ENCODE measurements at places on chromosomes 6 and 20.

DNA sequence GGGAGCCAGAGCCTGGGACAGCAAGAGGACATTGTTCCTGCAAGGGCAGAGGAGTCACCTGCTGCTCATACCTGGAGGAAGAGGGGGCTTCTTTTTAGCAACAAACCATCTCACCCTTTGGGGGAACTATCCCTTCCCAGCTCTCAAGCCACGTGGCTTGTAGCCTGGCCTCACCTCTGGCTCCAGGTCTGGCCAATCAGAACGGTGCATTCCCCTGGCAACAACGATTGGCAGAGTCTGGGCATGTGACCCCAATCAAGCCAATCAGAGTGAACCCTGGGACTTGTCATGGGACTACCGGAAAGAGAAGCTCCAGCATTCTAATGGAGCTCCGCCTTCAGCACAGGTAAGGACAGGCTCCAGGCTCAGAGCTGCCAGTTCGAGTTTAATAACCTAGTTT lies 33.6 kb downstream of the KCNB1 start:
- DNase-seq, result peak; percentile 53

DNA sequence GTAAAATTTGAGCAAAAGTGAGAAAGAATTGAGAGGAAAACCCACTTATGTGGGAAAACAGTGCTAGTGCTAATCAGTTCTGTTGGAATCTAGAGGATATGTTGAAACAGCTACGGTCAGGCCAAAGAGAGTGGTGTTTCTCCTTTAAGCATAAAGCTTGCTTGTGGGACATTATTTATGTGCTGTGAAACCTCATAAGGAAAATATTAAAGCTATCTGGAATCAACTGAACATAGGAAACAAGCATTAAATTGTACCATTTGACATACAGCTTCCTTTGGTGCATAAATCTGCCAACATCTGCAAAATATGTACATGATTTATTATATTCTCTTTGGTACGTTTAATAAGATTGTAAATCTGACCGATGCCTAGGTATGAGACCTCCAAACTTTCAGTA lies 182.5 kb upstream of the PDE10A start:
- no peak for DNase-seq

DNA sequence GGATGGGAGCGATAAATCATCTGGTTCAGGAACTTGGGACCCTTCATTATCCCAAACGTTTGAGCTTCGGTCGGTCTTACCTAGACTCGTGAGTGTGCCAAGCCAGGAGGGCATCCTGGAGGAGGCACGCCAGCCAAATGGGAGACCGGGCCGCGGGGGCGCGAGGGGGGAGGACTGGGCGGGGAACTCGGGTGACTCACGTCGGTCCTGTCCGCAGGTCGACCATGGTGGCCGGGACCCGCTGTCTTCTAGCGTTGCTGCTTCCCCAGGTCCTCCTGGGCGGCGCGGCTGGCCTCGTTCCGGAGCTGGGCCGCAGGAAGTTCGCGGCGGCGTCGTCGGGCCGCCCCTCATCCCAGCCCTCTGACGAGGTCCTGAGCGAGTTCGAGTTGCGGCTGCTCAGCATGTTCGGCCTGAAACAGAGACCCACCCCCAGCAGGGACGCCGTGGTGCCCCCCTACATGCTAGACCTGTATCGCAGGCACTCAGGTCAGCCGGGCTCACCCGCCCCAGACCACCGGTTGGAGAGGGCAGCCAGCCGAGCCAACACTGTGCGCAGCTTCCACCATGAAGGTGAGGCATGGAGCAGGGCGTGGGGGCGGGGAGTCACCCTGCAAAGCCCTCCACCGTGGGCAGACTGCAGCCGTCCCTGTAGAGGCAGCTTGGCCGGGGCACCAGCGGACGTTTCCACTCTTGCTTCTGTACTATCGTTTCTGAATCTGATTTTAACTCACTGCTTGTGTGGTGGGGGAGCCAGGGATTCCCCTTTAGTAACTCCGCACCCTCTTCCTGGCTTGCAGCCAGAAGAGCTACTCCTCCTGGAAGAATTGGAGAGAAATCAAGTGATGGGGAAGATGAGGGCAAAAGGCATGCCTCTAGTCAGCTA lies 2.7 kb downstream of the BMP2 start:
- peak; percentile 37 for DNase-seq

DNA sequence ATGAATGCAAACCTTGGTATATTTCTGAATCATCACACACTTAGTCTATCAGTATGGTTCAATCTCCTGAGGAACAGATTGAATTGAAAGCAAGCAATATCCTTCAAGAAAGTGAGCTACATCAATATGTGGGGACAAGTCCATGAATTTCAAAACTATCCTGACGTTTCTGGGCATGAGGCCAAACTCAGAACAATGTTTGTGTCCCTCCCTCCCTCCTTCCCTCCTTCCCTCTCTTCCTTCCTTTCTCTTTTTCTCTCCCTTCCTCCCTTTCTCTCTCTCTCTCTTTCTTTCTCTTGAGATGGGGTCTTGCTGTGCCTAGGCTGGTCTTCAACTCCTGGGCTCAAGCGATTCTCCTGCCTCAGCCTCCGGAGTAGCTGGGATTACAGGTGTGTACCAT lies 27.9 kb upstream of the SYNCRIP start:
- peak; percentile 18 for DNase-seq

DNA sequence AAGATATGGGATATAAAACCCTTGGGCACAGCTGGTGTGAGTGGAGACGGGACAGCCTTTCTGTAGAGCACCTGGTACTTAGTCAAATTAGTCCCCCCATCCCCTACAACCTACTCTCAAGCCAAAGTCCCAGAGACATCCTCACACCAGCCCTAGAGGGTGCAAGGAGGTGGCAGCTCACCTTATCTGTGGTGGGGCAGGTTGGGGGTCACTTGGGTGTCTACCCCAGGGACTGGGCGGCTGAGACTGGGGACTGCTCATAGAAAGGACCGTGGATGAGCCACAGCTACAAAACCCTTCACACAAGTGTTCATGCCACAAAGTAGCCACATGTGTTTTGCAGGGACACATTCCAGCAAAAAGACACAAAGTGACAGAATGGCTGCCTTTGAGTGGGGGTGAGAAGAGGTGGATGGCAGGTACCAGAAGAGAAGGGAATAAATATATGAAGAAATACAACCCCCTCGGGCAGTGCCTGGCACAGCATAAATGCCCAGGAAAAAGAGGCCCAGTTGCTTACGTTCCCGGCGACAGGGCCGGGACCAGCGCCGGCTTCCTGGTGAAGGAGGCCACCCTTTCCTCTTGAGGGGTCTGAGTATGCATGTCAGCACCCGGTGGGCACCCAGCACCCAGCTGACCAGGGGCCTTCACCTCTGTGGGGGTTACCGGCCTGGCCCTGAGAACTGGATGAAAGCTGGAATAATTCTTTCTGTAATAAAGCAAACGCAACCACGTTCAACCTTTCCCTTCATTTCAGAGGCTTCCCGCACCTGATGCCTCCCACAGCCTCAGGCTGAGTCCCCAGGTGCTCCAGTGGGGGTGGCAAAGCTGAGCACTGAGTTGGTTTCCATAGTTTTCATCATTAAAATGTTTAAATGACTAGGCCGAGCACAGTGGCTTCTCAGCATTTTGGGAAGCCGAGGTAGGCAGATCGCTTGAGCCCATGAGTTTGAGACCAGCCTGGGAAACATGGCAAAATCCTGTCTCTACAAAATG lies 14.4 kb upstream of the CEBPB start:
- no peak for DNase-seq

DNA sequence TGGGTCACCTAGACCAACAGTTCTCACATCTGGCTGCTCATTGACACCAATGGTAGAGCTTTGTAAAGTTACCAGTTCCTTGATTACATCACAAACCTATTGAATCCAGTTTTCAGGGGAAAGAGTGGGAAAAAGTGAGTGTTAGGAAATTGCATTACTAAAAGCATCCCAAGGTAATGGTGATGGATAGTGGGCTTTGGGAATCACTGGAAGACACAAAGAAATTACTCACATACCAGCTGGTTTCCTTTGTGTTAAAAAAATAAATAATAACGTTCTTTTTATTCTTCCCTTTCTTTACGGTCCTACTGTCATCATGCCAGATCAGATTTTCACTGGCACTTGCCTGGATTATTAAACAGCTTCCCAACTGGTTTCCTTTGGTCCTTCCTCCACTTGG lies 370.7 kb downstream of the RFPL4B start:
- DNase-seq, result no peak

GRCh38 chr6:3282476-3283236 lies 23.9 kb downstream of the PSMG4 start:
- no peak for DNase-seq

- peak; percentile 35 for DNase-seq
Measured at GRCh38 chr20:32527052-32527446, 58.1 kb downstream of the NOL4L start.

DNA sequence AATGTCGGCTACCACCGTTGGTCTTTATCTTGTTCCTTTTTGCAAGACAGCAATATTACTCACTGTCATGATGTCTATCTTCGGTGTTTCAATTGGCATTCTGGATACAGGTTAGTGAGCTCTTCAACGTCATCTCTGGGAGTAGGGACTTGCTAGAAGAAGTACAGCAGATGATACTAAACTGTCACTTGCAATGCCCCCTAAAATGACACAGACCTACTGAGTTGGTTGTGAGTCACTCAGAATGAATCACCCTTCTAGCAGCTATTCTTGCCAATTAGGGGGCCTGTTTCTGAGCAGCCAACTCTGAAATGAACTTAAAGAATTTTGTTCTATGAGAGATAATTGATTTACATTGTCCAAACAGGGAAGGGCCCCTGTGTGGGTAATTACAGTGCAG lies 176.5 kb downstream of the SLC16A10 start:
- DNase-seq, result no peak

DNA sequence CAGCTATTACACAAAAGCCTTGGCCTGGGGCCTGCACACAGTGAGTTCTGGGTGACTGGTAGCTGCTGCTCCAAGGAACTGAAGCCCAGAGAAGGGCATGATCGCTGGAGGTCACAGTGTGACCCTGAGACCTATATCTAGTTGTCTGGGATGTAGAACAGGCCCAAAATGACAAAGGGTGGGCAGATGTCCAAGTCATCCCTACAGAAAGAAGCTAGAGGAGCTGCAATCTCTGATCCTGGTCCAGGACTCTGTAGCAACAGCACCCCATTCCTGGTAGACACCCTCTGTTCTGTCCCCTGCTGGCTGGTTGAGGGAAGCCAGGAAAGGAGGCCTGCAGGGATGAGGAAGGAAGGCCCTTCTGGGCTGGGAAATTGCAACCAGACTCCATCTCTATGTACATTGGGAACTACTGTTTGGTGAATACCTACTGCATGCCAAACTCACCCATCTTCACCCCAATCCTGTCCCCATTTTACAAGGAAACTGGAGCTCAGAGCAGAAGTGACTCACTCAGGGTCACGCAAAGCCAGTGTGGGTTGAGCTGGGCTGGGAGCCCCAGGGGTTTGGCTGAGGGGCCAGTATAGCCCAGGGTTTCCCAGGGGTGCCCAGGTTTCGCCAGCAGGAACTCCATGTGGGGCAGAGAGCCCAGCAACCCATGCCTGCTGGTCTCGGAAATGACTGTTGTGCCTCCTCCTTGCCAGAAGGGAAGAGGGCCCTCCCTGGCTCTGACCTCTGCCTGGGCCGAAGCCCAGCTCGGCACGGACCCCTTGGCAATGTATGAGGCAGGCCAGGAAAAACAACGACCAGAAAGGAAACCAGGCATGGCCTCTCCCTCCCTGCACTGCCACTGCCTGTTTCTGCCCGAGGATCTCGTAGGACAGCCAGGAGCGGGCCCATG lies 44.9 kb upstream of the TLDC2 start:
- no peak for DNase-seq

GRCh38 chr6:35072698-35073055 lies 68.5 kb downstream of the TCP11 start:
- no peak for DNase-seq

DNA sequence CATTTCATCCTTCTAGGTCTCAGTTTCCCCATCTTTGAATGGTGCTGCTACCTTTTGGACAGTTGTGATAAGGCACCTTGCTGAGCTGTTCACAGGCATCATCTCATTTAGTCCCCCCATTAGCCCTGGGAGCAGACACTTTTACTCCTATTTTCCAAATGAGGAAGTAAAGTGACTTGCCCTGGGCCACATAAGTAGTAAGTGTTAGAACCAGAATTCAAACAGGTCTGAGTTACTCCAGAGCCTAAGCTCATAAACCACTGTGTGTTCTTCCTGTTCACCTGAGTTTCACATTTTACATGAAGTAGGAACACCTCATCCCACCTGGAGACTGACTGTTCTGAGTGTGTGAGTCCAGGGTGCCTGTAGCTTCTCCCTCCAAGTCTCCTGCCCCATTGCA lies 43.5 kb upstream of the EPB41L1 start:
- no peak for DNase-seq

DNA sequence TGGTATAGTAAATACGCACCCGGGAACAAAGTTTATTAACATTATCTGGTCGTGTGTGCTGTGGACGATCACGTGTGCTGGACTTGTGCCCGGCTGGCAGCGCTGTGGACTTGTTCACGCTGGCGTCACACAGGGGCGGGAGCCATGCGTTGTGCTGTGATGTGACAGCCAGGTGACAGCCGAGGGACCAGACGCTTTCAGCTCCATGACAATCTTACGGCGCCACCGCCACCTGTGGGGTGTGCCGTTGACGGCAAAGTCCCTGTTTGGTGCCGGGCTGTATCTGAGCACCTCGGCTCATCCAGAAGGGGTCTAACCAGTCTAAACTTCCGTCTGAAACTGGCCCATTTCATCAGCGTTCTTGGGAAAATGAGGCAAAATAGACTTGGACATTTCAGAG lies 25.2 kb downstream of the DLL1 start:
- DNase-seq, result peak; percentile 59

DNA sequence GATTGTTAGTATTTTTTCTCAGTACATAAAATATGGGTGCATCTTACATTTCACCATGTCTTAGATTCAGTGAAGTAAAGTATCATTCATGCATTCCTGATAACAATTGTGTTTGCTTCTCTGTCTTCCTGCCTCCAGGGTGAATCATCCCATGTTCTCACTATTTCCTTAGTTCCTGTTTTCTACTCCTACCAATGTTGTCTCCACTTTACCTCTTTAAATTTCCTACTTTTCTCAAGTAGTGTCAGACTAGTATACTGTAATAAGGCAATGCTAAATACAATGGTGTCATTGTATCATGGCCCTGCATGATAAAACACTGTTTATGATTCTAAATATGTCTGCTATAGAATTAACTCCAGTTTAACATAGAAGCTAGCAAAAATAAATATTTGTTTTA lies 37.4 kb upstream of the GABRR1 start:
- DNase-seq, result no peak

DNA sequence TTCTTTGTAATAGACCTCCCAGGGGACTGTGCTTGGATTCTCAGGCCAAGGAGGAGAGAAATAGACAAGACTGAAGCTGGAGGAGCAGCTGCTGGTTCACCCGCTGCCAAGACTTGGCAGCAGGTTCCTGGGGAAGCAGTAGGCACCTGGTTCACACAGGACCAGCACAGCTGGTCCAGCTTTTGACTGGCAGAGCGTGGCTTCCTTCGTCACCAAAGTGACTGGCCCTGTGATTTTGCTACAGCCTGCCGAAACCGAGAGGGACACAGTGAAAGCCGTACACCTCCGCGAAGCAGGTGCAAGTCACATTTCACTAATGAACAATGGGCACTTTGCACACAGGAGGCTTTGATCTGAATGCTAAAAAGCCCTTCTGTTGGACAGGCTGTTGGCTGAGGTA lies 199.0 kb downstream of the RNF144B start:
- no peak for DNase-seq

GRCh38 chr20:46400253-46400652 lies 6.2 kb downstream of the ELMO2 start:
- DNase-seq, result no peak

- no peak for DNase-seq
Measured at GRCh38 chr6:37127961-37128862, 41.7 kb upstream of the PIM1 start.

Measured in NCI-H82 (cell line).